ENCODE measurements at places on chromosomes 5 and 9.
A peak's percentile ranks its signal among the peaks of the same experiment; 100 is the strongest.

DNA sequence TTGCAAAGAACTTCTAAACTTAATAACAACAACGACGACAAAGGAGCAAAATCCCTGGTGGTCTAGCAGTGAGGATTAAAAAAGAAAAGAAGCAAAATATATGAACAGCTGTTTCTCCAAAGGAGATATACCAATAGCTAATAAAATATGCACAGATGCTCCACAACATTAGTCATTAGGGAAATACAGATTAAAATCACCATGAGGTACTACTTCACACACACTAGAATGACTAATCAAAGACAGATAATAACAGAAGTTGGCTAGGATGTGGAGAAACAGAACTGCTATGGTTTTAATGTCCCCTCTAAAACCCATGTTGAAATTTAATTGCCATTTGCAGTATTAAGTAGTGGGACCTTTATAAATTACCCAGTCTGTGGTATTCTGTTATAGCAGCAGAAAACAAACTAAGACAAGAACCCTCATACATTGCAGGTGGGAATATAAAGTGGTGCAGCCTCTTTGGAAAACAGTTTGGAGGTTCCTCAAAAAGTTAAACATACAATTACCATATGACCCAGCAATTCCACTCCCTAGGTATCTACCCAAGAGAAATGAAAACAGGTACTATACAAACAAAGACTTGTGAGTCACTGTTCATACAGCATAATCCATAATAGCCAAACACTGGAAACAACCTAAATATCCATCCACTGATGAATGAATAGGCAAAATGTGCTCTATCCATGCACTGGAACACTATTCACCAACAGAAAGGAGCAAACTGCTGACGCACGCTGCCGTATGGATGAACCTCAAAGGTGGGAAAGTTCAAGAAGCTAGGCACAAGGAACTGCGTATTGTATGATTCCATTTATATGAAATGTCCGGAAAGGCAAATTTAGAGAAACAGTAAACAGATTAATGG, 11.4 kb upstream of the DUSP1 start:
- no peak for DNase-seq

DNA sequence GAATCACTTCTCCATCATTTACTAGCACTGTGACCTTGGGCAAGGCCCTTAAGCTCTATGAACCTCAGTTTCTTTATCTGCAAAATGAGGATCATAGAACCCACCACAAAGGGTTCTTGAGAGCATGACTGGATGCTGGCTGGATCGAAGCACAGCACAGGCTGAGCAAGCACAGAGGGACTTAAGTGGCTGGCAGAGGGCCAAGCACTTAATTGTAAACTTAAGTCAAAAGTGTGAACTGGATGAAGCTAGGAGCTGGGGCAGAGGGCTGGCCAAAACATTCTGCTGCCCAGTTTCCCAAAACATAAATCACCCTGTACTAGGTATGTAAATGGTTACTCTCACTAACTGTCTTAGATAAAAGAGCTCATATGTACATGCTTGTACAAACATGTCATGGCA, 112.3 kb upstream of the WWC1 start:
- DNase-seq: no peak

- no peak for DNase-seq
These were observed 661.8 kb upstream of the RIOK2 start for GRCh38 chr5:97844797-97845196.

- DNase-seq: no peak
These were observed 9.0 kb downstream of the FXN start for GRCh38 chr9:69044240-69045219.

GRCh38 chr9:73038613-73039012, 85.8 kb upstream of the ALDH1A1 start:
- no peak for DNase-seq

- DNase-seq: no peak
These were observed 37.3 kb downstream of the SARDH start for GRCh38 chr9:133700819-133701320.

DNA sequence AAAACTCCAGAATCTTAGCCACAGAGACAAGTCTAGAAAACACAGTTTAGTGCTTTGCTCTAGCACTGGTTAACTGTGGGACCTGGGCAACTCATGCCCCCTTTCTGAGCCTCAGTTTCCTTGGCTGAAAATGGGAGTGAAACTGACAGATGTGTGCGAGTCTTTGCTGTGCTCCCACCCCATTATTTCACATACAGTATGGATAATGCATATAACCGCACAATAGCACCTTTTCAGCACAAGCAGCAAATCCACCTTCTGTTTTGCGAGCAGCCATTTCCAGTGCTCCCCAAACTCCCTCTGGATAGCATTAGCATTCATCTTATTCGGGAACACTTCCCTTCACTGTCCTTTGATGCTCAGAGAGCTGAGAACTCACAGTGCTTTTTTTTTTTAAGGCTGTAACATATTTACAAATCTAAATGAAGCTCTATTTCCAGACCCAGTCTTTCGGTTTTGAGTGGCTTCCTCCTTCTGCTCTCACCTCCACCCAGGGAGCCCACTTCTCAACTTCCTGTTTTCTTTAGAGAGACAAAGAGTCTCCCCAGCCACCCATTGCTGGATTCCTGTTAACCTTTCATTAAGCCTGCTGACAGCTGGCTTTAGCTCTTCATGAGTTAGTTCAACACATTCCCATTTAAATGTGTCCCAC, 49.2 kb downstream of the TIMD4 start:
- no peak for DNase-seq

GRCh38 chr5:136018814-136019783, 9.7 kb upstream of the TGFBI start:
- peak; percentile 90 for DNase-seq

- peak; percentile 73 for DNase-seq
These were observed 138.8 kb downstream of the GRIA1 start for GRCh38 chr5:153629027-153629895.

DNA sequence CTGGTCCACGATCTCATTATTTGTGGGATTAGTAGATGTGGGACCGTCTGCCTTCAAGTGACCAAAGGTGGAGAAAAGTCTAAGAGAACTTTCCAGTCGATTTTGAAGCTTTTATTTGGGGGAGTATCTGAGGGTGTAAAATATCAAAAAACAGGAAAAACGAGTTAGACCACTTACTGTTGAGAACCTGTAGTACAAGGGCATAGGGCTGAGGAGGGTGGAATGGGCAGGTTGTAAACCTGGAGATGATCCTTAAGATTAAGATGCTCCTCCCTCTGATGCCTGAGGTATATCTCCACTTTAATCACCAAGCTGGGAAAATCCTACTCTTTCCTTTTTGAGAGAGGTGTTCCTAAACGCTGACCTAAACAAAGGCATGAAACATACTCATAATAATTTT, 32.0 kb upstream of the GTF2H2C start:
- no peak for DNase-seq

GRCh38 chr5:16726538-16726946, 109.7 kb upstream of the RETREG1 start:
- DNase-seq: no peak

GRCh38 chr9:124489222-124489621, 18.0 kb downstream of the NR5A1 start:
- no peak for DNase-seq

DNA sequence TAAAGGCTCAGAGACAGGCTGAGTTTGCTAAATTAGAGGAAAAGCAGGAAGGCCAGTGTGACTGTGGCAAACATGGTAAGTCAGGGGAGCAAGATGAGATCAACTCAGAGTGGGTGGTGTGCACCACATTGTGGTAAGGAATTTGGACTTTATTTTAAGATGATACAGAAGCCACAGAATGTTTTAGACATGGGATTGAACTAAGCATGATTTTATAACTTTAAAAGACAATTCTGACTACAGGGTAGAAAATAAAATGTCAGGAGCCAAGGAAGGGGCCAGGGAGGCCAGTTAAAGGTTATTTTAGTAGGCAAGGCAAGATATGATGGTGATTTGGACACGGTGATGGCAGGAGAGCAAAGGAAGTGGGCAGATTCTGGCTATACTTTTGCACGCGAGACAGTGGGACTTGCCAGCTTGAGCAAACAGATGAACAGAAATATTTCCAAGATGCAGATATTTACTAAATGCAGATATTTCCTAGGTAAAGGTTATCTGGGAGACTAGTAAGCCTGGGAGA, 53.9 kb downstream of the TSSK1B start:
- no peak for DNase-seq

- DNase-seq: no peak
These were observed 13.9 kb upstream of the PRLR start for GRCh38 chr5:35244171-35244570.

GRCh38 chr5:77697692-77698091, 59.2 kb upstream of the OTP start:
- DNase-seq: no peak

GRCh38 chr5:77355080-77355479, 137.0 kb downstream of the WDR41 start:
- no peak for DNase-seq

- DNase-seq: no peak
These were observed 1.1 kb downstream of the PPIC start for GRCh38 chr5:123035360-123035917.

All from amniotic stem cell (primary cell).